Activated CD8-positive, alpha-beta T cell treated with anti-CD3 and anti-CD28 coated beads, Interleukin-2, amount 10 ng/mL, durations not matched to agents 7 days and 5 days (primary cell): ENCODE measurements at places on chromosomes 12 and 14.
A peak's percentile ranks its signal among the peaks of the same experiment; 100 is the strongest.

DNA sequence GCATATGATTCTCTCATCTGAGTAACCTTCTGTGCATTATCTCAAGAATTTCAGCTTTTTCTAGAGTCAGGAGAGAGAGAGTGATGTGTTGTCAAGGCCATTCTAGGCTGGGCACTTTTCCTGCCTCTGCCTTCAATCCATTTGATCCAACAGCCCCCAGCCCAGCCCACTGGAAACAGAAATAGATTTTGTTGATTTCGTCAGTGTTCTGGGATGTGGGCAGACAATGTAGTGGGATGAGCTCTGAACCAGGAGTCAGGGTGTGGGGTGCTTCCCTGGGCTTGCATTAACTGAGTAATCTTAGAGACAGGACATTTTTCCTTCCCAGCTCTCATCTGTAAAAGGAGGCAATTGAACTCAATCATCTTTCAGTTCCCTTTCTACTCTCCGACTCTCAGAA is 42.5 kb upstream of the RPH3A start:
- DNase-seq, result no peak

- no peak for DNase-seq
Measured at GRCh38 chr12:85445060-85445938, 165.3 kb downstream of the ALX1 start.

DNA sequence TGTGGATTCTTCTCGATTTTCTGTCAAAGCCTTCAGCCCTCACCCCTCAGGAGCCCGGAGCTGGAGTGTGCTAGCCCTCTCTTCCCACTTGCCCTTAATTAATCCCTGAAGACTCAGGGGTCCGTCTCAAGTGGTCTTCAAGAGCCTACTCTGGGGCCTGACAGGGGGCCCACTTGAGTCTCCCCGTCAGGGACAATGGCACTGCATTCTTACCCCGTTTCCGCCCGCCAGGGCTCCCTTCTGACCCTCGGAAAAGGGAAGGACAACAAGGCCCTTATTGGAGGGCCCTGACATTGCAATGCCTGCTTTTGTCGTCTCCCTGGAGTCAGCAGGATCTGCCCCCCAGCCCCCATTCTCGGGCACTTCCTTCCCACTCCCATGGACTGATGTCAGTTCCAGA is 34.4 kb downstream of the TBX3 start:
- DNase-seq, result no peak

- peak; percentile 35 for DNase-seq
Measured at GRCh38 chr12:55925870-55926737, 1.6 kb downstream of the PYM1 start.

GRCh38 chr14:52360831-52361230 is 46.7 kb downstream of the PTGER2 start:
- DNase-seq, result no peak

GRCh38 chr14:104322531-104323366 is 184.4 kb downstream of the KIF26A start:
- DNase-seq, result no peak

DNA sequence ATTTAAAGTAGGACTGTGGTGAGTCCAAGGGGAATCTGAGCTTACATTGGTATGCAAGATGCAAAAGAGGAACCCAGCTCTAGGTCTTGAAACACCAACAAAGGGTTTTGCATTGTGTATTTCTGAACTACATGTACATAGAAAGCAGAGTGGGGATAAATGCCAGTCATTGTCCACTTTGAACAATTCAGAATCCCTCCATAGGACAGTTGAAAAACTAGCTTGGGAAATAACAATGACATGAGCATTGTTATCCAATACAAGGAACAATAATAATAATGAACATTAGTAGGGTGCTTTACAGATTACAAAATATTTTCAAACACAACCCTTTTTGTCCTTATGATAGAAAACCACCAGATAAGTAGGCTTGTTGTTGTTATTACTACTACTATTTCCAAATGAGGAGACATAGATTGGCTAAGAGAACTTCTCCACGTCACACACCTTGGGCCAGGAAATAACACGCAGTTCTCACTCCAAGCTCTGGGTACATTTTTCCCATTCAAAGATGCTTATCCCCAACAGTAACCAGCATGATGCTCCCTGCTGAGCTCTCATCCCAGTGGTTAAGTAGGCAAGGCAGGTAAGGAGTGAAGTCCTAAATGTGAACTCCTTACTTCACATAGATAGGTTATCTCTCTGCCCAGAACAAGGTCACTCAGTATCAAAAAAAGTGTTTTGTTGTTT is 51.7 kb upstream of the RASSF8 start:
- DNase-seq, result no peak

GRCh38 chr12:31120392-31121008 is 46.8 kb downstream of the DDX11 start:
- no peak for DNase-seq

- no peak for DNase-seq
Measured at GRCh38 chr12:2686280-2686646, 108.5 kb upstream of the FKBP4 start.

DNA sequence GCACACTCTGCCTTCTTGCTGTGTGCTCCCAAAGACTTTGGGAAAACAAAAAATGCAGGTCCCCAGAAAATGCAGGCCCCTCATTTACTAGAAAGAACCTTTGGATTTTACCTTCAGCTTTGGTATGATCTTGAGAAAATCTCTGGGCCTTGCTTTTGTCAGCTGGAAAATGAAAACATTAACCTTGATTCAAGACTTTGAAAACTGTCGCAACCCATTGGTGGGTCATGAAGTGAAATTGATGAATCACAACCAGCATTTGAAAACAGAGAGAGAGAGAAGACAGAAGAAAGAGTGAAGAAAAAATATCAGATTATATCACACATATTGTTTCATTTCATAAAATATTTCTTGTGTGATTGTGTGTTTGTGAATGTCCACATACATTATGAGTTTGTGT is 322.5 kb downstream of the ZFP36L1 start:
- DNase-seq, result no peak

DNA sequence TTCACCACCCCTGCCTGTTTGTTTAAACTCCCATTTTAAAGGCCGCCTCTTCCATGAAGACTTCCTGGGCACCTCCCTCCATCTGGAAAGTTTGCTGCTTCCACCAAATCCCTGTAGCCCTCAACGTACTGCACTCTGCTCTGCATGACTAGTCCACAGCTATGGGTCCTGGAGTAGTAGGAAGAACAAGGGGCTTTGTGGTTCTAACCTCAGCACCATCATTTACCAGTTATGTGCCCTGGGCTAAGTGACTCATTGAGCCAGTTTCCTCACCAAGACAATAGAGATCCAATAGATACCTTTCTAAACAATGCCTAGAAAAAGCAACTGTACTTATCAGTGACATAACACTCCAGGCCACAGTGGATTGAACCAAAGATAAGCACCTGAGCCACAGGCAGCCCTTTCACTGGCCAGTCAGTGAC is 8.5 kb upstream of the LTBP2 start:
- peak; percentile 76 for DNase-seq

GRCh38 chr12:65891987-65892481 is 67.8 kb downstream of the HMGA2 start:
- no peak for DNase-seq

DNA sequence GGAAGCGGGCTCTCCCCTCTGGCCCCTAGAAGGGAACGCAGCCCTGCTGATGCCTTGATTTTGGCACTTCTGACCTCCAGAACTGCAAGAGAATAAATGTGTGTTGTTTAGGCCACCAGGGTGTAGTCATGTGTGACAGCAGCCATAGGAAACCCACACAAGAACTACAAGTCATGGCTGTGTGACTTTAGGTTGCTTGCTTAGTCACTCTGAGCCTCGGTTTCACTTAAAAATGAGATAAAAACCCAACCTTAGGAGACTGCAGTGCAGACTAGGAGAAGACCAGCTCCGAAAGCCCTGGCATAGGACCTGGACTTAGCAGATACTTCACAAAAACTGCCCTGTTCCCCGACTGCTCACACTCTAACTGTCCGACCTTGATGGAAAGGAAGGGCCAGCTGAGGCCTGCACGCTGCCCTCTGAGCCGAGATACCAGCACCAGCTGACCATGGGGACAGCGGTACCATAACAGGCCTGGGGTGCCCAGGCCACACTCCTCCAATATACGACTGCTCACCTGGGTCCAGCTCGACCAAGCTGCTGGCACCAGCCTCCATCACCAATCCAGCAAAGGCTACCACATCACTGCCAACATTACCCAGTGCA is 53.5 kb downstream of the CCDC85C start:
- DNase-seq, result no peak

DNA sequence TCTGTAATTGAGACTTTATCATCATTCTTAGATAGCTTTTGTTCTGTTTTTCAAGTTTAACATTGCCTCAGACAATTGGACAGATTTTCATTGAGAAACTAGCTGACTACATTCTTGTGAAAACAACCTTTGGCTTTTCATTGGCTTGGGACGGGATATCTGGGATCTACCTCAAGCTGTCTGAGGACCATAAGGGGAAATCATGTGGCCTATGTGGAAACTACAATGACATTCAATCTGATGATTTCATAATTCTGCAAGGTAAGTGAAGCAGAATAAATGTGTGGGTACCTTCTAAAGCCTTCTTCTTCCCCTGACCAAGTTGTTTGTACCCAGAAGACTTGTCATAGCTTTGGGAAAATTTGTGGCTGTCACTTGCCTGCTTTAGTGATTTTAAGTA is 133.5 kb downstream of the OTOGL start:
- DNase-seq, result no peak

- DNase-seq, result no peak
Measured at GRCh38 chr14:71628433-71628832, 303.8 kb upstream of the RGS6 start.

DNA sequence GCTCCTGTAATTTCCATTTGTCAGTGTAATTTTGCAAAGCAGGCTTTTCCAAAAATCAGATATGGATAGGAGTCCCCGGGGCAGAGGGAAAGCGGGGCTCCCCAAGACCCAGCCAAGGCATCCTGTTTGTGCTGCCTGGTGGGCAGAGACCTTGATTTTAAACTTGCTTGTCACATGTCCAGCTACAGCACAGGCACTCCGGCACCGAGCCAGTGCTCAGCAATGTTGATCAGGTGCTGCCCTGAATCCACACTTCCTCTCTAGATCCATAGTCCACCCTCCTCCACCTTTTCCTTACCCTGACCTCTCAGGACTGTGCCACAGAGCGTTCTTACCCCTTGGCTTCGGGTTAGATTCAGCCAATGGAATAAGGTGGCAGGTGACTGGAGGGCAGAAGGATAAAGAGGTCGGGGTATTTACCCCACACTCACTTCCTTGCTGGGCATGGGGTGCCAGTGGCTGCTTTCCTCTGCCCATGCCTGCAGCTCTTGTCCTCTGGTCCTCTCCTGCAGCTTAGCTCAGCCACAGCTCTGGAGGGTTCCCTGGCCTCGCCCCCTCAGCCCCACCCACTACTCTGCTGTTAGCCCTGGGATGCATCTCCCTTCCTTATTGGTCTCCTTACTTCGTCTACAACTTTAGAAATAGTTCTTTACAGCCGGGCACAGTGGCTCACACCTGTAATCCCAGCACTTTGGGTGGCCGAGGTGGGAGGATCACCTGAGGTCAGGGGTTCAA is 80.1 kb downstream of the IRF2BPL start:
- DNase-seq, result no peak

DNA sequence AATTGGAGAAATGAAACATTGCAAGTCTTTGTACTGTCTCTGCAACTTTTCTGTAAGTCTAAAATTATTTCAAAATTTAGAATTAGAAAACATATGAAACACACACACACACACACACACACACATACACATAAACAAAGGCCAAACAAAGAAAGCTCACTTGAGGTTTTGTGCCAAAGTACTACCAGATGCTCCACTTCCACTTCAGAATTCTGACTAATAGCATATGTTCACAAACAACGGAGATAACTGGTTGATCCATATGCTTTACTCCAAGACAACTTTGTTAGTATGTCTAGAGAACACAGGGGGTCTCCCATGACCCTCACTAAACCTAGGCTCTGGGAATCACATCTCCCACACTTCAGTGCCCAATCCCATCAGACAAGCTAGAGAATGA is 133.8 kb upstream of the CLEC14A start:
- DNase-seq, result no peak

- no peak for DNase-seq
Measured at GRCh38 chr14:87231336-87232026, 761.5 kb downstream of the GALC start.

DNA sequence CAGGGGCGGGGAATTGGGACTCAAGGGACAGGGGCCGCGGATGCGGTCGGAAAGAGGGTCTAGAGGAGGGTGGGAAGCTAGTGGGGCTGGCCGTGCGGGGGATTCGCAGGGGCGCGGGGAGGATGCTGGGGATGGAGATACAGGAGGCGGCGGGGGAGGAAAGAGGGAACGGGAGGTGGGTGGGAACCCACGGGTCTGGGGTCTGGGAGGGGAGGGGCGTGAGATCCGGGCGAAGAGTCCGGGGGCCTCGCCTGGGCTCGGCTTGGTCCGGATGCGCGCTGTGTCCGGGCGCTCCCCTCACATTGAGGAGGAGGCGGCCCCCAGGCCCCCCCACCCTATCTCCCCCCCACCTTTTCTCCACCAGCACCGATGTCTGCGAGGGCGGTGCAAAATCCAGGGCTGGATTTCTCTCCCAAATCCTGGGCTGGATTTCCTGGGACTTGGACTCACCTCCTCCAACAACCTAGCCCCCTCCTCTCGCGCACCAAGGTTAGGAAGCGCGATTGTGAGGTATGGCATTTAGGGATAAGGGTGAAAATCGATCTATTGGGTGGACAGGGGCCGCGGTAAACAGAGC is at the start of gene AGAP2:
TSS of gene AGAP2 (minus strand) at position 82 of the 577 bp plus-strand sequence. CDS start 496 bp downstream, outside the sequence.
- DNase-seq, result no peak

- no peak for DNase-seq
Measured at GRCh38 chr12:121397521-121397920, 2.4 kb upstream of the RNF34 start.

- no peak for DNase-seq
Measured at GRCh38 chr12:59874781-59875180, 279.0 kb downstream of the SLC16A7 start.
